ENCODE measurements at places on chromosomes 3 and 15. TPM values are rescaled to one million over a fixed set of nuclear protein-coding genes. Genes with fewer than 3 reads are reported as not detected.

The ACY1 gene
- 4.2 TPM for total RNA-seq

The SLC6A20 gene
- total RNA-seq: 5.1 TPM

The HTR3E gene
- not detected for total RNA-seq

The LMAN1L gene
- total RNA-seq: not detected

The ISLR2 gene
- total RNA-seq: 60.2 TPM

The PYGO1 gene
- 53.1 TPM for total RNA-seq

The NEK10 gene
- 58.8 TPM for total RNA-seq

The PLS1 gene
- 4.6 TPM for total RNA-seq

The FAM81A gene
- 22.6 TPM for total RNA-seq

The ARF4 gene
- 124 TPM for total RNA-seq

The ADIPOQ gene
- total RNA-seq: not detected

The HYAL1 gene
- total RNA-seq: 0.69 TPM

The CERS3 gene
- total RNA-seq: under 0.01 TPM

The ARHGAP31 gene
- total RNA-seq: 6.5 TPM

The DUOXA2 gene
- total RNA-seq: not detected

The ARL14 gene
- not detected for total RNA-seq

The FAM227B gene
- total RNA-seq: 6.5 TPM

The NRG4 gene
- 1.8 TPM for total RNA-seq

The MORC1 gene
- total RNA-seq: 0.23 TPM

The GOLGA8Q gene
- total RNA-seq: 0.69 TPM

The PDE8A gene
- total RNA-seq: 31.1 TPM

The TIMP4 gene
- total RNA-seq: 11.1 TPM

The CPNE9 gene
- 12.7 TPM for total RNA-seq

The DRD3 gene
- 2.8 TPM for total RNA-seq

The HRH1 gene
- total RNA-seq: 7.8 TPM

The CDHR4 gene
- total RNA-seq: 0.23 TPM

The SPINT1 gene
- 6.9 TPM for total RNA-seq

The CCR2 gene
- total RNA-seq: 0.23 TPM

The CD200R1 gene
- total RNA-seq: 0.69 TPM

The CCR1 gene
- 3.2 TPM for total RNA-seq

The IL5RA gene
- 11.1 TPM for total RNA-seq

The ATP10A gene
- total RNA-seq: 1.8 TPM

The MYRIP gene
- total RNA-seq: 13.8 TPM

The ARGFX gene
- not detected for total RNA-seq

The FAM219B gene
- total RNA-seq: 65.5 TPM

The DPPA2 gene
- total RNA-seq: not detected

The RTP3 gene
- not detected for total RNA-seq

The FEZF2 gene
- total RNA-seq: 1.6 TPM

The OCA2 gene
- 7.4 TPM for total RNA-seq

The DUOXA1 gene
- not detected for total RNA-seq

The PPM1L gene
- 78.7 TPM for total RNA-seq

The CYP11A1 gene
- 0.23 TPM for total RNA-seq

The CADPS gene
- 370 TPM for total RNA-seq

All from diencephalon (tissue), 1 donor.